Nephron progenitor cell (in vitro differentiated cells): ENCODE measurements at places on chromosomes 1 and 21.

GRCh38 chr21:34166468-34166867 lies 93.1 kb downstream of the MRPS6 start:
- H3K27me3 ChIP-seq, result peaks cover 4% of the 10 kb centered on the region
- H3K4me3 ChIP-seq, result no peak overlapping the region
- no peak overlapping the region for H3K27ac ChIP-seq
- H3K36me3 ChIP-seq, result peaks cover 90% of the 10 kb centered on the region

GRCh38 chr1:28735961-28736449 lies 735 bp upstream of the YTHDF2 start:
- H3K4me1 ChIP-seq, result peaks cover 62% of the 10 kb centered on the region
- no peak for DNase-seq
- peaks cover 32% of the 10 kb centered on the region for H3K36me3 ChIP-seq

GRCh38 chr1:235019471-235019870 lies 109.2 kb downstream of the TOMM20 start:
- DNase-seq, result no peak
- H3K27ac ChIP-seq, result peak overlapping the region; percentile 93
- peaks cover 19% of the 10 kb centered on the region for H3K36me3 ChIP-seq
- peaks cover 95% of the 10 kb centered on the region for H3K4me1 ChIP-seq
- peaks cover 11% of the 10 kb centered on the region for H3K27me3 ChIP-seq
- H3K4me3 ChIP-seq, result peak overlapping the region; percentile 59

GRCh38 chr1:247112479-247112781 lies 8.3 kb upstream of the ZNF669 start:
- H3K27ac ChIP-seq, result no peak overlapping the region
- DNase-seq, result no peak
- H3K4me1 ChIP-seq, result peaks cover 20% of the 10 kb centered on the region
- peak overlapping the region; percentile 70 for H3K4me3 ChIP-seq
- H3K36me3 ChIP-seq, result peaks cover 32% of the 10 kb centered on the region
- H3K27me3 ChIP-seq, result peaks cover 14% of the 10 kb centered on the region

GRCh38 chr21:42818328-42818749 lies 61.0 kb downstream of the WDR4 start:
- peaks cover 16% of the 10 kb centered on the region for H3K36me3 ChIP-seq
- no peak overlapping the region for H3K27ac ChIP-seq
- no peaks in the 10 kb centered on the region for H3K27me3 ChIP-seq
- peak; percentile 30 for DNase-seq
- H3K4me3 ChIP-seq, result no peak overlapping the region
- H3K4me1 ChIP-seq, result no peaks in the 10 kb centered on the region

DNA sequence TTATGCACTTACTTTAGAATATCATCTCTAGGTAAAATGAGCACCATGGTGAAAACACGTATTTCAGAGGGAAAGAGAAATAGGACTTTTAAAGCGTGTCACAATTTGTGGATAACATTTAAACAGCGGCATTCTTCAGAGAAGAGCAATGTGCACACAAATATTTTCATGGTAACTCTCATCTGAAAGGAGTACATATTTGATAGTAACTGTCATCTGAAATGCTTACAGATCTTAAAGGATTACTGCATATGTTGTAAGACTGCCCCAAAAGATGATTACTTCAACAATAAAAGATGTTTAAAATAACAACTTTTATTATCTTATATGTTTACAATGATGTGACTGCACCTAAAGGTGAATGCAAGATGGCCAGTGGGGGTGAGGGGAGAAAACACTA lies 408.8 kb downstream of the PLA2G4A start:
- H3K36me3 ChIP-seq, result no peaks in the 10 kb centered on the region
- DNase-seq, result no peak
- H3K4me1 ChIP-seq, result no peaks in the 10 kb centered on the region
- H3K27ac ChIP-seq, result no peak overlapping the region
- H3K27me3 ChIP-seq, result no peaks in the 10 kb centered on the region

- DNase-seq, result no peak
- no peak overlapping the region for H3K4me3 ChIP-seq
- peaks cover 30% of the 10 kb centered on the region for H3K4me1 ChIP-seq
- peaks cover 25% of the 10 kb centered on the region for H3K27me3 ChIP-seq
- no peak overlapping the region for H3K27ac ChIP-seq
Observed at GRCh38 chr1:40310983-40311642, 6.0 kb downstream of the COL9A2 start.

DNA sequence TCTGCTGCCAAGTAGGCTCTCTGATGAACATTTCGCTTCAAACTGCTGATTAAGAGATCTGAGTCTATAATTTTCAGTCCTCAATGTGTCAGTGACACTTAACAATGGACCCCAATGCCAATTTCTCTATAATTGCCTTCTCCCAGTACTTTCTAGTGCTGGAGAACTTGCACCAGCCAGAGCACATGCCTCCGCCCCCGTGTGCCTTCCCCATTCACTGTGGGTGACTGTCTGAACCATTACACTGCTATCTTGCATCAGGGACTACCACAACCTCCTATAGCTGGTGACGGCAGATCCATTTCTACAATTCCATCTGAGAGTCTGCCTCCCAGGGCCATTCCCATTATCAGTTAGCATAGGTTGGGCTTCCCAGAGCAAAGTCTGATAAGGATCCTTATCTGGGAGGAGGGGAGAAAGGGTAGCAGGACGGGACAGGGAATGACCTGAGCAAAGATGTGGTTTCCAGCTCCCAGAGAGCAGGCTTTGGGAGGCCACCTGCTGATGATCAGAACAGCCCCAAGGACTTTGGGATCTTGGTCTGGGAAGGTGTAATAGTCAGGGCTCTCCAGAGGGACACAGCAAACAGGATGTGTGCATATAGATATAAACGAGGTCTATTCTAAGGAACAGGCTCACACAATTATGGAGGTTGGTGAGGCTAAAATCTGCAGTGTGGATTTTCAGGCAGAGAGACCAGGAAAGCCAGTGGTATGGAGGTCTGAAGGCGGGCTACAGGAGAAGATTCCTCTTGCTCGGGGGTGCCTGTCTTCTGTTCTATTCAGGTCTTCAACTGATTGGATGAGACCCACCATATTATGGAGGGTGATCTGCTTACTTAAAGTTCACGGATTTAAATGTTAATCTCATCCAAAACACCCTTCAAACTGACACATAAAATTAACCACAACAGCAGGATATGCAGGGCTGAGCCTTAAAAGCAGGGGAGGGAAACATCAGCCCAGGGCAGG lies 238.2 kb downstream of the PTPRU start:
- H3K27ac ChIP-seq, result no peak overlapping the region
- no peak for DNase-seq
- H3K36me3 ChIP-seq, result no peaks in the 10 kb centered on the region
- H3K4me1 ChIP-seq, result peaks cover 77% of the 10 kb centered on the region

DNA sequence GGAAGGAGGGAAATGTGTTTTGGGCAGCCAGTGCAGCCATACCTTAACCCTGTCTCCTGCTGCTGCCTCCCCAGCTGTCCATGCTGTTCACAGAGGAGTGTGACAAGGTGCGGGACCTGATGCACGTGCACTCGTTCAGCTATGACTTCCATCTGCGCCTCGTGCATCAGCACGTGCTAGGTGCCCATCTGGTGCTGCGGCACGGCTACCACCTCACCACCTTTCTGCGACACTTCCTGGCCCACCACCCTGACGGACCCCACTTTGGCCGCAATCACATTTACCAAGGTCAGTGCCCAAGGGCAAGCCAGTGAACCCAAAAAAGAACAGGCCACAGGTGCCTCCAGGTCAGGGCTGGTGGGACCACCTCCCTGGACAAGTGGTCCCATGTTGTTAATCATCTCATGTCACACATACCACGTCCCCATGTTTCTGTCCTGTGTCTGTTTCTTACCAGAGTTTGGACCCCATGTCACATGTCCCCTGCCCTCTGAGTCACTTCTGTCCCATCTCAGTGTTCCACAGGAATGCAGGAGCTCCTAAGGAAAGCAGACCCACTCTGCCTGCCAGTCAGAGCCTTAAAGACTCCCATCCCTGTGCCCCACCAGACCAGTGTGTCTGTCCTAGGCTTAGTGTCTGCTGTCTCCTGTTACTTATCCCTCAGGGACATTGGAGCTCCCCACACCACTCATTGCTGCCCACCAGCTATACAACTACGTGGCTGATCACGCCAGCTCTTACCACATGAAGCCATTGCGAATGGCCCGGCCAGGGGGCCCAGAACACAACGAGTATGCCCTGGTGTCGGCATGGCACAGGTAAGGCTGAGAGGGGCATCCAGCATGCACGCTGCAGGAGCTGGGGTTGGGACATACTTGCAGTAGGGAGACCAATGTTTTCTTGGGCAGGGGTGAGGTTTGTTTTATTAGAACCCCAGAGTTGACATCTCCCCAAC lies 6.6 kb downstream of the HYI start:
- H3K27ac ChIP-seq, result no peak overlapping the region
- peaks cover 21% of the 10 kb centered on the region for H3K4me1 ChIP-seq
- no peaks in the 10 kb centered on the region for H3K27me3 ChIP-seq
- peaks cover 42% of the 10 kb centered on the region for H3K36me3 ChIP-seq

DNA sequence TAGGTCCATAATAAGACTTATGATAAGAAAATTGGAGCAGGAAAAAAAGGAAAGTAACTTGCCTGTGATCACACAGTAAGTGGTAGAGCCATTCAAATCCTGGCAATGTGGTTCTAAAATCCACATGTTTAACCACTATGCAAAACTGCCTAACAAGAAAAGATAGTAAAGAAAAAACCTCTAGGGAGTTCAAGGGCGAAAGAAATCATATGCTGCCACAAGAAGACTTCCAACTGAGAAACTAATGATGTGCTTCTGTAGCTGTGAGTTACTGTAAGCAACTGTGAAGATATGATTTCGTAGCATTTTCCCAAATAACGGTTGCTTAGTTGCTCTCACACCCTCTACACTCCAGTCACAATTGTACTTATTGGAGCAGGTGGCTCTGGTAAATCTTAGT lies 20.9 kb upstream of the LYPLAL1 start:
- no peak overlapping the region for H3K27ac ChIP-seq
- H3K4me3 ChIP-seq, result no peak overlapping the region
- DNase-seq, result no peak
- no peaks in the 10 kb centered on the region for H3K36me3 ChIP-seq

DNA sequence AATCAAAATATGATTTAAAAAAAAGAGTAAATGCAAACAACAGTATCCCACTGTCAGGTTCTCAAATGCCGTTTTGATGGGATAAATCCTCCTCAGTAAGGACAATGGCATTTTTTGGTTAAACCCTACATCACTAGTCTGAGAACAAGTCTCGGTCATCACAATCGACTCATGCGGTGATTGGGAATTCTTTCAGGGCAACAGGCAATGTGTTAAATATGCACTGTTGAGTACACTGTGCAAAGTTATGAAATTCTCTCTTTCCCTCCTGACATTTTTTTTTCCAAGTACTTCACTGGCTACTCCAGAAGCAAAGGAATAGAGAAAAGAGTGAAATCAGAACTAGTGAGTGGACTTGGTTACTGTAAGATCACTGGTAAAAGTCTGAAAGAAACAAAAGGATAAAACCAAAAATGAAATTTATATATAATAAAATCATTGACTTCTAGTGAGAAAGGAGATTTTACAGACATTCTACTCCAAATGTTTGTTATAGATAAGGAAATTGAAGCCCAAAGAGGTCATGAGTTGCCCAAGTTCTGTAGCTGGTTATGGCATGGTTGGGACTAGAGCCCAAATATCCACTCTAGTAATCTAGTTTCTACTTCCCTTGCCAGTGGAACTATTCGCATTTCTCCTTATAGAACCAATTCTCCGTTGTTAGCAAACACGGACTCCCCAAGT lies 111.3 kb downstream of the TGFBR3 start:
- no peak overlapping the region for H3K27ac ChIP-seq
- peaks cover 44% of the 10 kb centered on the region for H3K4me1 ChIP-seq
- no peaks in the 10 kb centered on the region for H3K36me3 ChIP-seq
- peaks cover 3% of the 10 kb centered on the region for H3K27me3 ChIP-seq

- peaks cover 30% of the 10 kb centered on the region for H3K4me1 ChIP-seq
- H3K36me3 ChIP-seq, result no peaks in the 10 kb centered on the region
- no peaks in the 10 kb centered on the region for H3K27me3 ChIP-seq
- peak overlapping the region; percentile 98 for H3K4me3 ChIP-seq
- peak; percentile 65 for DNase-seq
- no peak overlapping the region for H3K27ac ChIP-seq
Observed at GRCh38 chr1:243849421-243850201, 432 bp downstream of the AKT3 start.

GRCh38 chr1:59027177-59027576 lies 243.3 kb upstream of the JUN start:
- H3K27me3 ChIP-seq, result peaks cover 3% of the 10 kb centered on the region
- peak overlapping the region; percentile 84 for H3K27ac ChIP-seq
- DNase-seq, result no peak
- H3K4me1 ChIP-seq, result peaks cover 5% of the 10 kb centered on the region
- H3K36me3 ChIP-seq, result no peaks in the 10 kb centered on the region

GRCh38 chr1:200373811-200374231 lies 36.0 kb downstream of the ZNF281 start:
- H3K27ac ChIP-seq, result no peak overlapping the region
- H3K27me3 ChIP-seq, result no peaks in the 10 kb centered on the region
- DNase-seq, result no peak
- H3K36me3 ChIP-seq, result no peaks in the 10 kb centered on the region
- H3K4me1 ChIP-seq, result peaks cover 13% of the 10 kb centered on the region

- no peak overlapping the region for H3K27ac ChIP-seq
- H3K36me3 ChIP-seq, result peaks cover 69% of the 10 kb centered on the region
- no peaks in the 10 kb centered on the region for H3K4me1 ChIP-seq
- H3K27me3 ChIP-seq, result no peaks in the 10 kb centered on the region
- DNase-seq, result no peak
Observed at GRCh38 chr1:244995602-244996400, 131.5 kb upstream of the HNRNPU start.

DNA sequence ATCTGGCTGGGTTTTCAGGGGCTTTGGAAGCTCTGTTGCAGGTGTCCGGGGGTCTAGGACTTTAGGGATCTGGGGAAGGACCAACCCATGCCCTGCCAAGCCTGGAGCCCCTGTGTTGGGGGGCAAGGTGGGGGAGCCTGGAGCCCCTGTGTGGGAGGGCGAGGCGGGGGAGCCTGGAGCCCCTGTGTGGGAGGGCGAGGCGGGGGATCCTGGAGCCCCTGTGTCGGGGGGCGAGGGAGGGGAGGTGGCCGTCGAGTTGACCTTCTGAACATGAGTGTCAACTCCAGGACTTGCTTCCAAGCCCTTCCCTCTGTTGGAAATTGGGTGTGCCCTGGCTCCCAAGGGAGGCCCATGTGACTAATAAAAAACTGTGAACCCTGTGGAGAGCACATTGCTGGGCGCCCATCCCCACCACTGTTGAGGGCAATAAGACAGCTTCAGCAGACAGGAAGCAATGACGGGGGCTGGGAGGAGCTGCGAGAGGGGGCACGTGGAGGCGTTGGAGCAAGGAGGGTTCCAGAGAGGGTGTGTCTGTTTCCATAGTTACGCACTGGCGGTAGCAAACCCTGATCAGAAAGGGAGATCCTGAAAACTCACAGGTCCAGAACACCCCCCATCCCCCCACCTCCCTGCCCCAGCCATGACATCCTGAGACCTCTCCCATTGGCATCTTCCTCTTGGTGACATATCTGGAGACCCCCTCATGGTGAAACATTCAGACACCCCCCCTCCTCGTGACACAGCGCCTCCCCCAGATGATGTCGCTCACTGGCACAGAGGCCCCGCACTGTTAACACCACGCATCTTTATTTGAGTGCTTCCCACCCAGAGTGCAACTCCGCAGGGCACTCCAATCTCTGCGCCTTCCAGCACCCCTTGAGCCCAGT lies 8.4 kb downstream of the MYBPH start:
- peaks cover 44% of the 10 kb centered on the region for H3K4me1 ChIP-seq
- H3K4me3 ChIP-seq, result no peak overlapping the region
- H3K36me3 ChIP-seq, result no peaks in the 10 kb centered on the region
- H3K27ac ChIP-seq, result no peak overlapping the region
- peaks cover 18% of the 10 kb centered on the region for H3K27me3 ChIP-seq
